Cardiac septum (tissue), 1 donor: ENCODE measurements at places on chromosomes 3 and 15. TPM values are rescaled to one million over a fixed set of nuclear protein-coding genes. Genes with fewer than 3 reads are reported as not detected.

Gene NANOGP8
- total RNA-seq, result not detected

Gene SLC12A1
- total RNA-seq, result not detected

Gene WDR72
- not detected for total RNA-seq

GRCh38 chr15:56916825-56917477 lies 1.5 kb upstream of the TCF12 start:
- no peak for DNase-seq

DNA sequence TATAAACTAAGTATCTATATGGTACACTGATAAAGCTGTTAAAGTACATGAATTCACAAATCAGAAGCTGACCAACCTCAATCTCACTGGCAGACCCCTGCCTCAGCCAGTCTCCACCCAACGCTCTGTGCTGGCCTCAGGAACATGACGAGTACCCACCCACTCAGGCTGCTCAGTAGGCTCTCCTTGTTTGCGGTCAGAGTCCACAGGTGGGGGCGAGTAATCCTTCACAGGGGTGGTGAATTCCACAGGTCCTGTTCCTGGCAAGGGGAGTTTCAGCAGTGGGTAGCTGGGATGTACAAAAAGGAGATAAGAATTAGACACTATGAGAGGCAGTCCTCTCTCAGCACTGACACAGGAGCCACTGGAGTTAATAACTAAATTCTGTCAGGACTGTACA lies 40.9 kb downstream of the SCAP start:
- DNase-seq, result peak; percentile 46

Gene CORO2B
- 2.7 TPM for total RNA-seq

GRCh38 chr3:32457971-32458471 lies 44.6 kb downstream of the CMTM6 start:
- no peak for DNase-seq

- no peak for DNase-seq
Observed at GRCh38 chr3:16496408-16497222, 16.9 kb downstream of the RFTN1 start.

DNA sequence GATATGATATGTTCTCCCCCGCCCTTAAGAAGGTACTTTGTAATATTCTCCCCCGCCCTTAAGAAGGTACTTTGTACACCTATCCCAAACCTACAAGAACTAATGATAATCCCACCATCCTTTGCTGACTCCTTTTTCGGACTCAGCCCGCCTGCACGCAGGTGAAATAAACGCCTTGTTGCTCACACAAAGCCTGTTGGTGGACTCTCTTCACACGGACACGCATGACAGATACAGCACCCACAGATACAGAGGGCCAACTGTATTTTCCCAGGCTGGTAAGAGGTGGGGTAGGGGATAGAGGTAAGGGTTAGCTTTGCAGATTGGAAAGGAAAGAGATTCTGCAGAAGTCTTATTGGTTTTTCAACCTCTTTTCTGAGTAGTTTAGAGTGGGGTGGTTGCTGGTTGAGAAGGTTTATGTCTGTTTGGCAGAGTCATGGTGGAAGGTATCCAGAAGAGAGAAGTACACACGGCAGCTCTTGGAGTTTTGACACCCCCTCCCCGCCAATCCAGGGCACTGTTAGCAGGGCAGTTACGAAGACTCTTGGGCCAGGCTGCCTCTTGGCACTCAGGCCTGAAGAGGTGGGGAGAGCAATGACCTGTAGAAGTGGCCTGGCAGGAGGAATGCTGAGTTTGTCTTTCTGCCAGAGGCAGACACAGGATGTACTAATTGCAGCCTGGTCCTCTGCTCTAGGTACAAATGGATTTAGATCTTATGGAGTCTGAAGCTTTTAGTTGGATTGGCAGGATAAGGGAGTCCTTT lies 36.0 kb upstream of the IDH2 start:
- no peak for DNase-seq

Gene CCR8
- total RNA-seq, result not detected

Gene ARID3B
- total RNA-seq, result 2.7 TPM

- DNase-seq, result no peak
Observed at GRCh38 chr3:180855364-180855763, 57.1 kb upstream of the FXR1 start.

DNA sequence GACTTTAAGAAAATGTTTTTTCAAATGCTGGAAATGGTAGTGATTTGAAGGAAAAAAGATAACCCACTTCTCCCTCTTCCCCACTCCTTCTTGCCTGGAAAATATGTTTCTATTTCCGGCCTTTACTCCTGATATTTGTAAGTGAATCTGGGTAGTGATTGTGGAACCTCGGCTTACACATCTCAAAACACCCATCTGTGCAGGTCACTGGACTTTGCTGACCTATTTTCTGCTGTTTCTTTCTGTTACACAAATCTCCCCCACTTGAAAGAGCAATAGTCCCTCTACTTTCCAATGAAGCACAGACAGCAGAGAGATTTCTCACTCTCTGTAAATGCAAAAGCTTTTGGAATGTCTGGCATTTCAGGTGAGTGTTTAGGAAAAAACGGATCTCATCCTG lies 76.9 kb upstream of the ICE2 start:
- DNase-seq, result no peak

Gene CHRNA3
- 0.65 TPM for total RNA-seq

DNA sequence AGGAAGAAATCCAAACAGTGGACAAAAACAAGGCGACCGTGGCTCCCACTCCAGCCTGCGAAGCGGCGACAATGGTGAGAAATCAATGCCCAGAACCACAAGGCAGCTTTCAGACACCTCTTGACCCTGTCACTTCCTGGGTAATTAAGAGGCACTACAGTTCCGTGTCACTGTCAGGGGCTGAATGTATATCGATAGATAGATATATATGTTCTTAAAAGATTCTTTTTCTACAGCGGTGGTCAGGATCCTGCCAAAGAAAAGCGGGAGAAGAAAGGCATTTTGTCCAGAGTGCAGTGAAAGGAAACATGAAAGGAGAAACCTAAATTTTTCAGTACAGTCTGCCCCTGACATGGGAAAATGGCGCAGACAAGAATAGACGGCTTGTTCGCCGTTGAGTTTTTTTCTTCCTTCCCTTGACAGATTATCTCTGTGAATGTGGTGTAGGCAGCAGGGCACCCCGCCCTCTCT lies 56.2 kb upstream of the HES1 start:
- DNase-seq, result no peak

GRCh38 chr15:73935547-73935946 lies 9.3 kb downstream of the LOXL1 start:
- no peak for DNase-seq

GRCh38 chr15:42163947-42164550 lies 7.6 kb upstream of the PLA2G4F start:
- DNase-seq, result peak; percentile 36

DNA sequence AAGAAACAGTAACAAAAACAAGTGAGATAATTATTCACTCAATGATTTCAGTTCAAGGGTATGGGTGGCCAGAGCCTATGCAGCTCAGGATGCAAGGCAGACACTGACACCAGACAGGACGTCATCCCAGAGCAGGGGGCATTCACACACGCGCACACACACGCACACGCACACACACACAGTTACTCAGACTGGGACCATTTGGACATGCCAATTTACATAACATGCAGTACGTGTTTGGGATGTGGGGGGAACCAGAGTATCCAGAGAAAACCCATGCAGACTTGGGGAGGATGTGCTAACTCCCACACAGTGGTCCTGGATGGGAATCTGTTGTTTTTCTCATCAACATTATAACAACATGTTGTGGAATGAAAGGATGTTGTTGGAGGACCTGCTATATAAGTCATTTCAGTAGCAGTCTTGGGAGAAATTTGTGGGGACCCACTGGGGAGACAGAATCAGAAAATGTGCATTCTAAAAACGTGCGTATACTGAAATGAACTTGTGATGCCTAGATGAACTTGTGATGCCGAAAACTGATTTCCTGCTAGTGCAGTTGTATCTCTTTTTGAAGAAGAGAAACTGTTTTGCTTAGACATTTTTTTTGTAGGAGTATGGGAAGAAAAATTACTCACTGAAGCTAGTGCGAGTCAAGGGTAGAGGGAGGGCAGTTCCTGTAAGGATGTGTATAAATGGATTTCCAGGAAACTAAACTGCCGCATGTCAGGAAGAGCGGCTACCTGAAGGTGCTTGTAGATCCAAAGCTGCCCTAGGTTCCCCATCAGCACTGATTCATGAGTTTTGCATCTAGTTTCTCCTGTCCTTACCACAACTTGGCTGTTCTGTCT lies 25.2 kb downstream of the CD200 start:
- DNase-seq, result no peak

DNA sequence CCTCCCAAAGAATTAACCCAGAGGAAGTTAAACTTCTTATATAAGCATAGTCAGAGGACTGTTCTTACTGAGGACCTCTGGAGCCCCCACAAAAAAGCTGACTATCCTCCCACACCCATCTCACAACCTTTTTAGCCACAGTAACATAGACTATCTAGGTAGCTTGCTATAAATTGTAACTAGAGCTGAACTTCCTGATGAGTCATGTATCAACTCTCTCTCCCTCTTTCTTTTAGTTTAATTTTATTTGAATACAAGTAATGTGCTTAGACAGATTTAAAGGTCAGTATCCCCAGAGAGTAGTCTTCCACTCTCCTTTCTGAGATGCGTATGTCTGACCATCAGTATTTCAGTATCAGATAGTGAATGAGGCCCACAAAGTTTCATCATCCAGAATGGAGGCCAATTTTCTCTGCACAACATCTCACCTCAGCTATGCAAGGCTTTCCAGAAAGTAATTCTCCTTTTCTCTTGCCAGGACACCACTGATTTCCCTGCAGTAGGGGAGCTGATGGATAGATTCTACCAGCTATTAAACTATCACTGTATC lies 104.0 kb upstream of the MYRIP start:
- no peak for DNase-seq

GRCh38 chr15:26887926-26888666 lies 21.2 kb downstream of the GABRA5 start:
- no peak for DNase-seq

- no peak for DNase-seq
Observed at GRCh38 chr3:187183210-187183862, 13.9 kb upstream of the RTP1 start.

DNA sequence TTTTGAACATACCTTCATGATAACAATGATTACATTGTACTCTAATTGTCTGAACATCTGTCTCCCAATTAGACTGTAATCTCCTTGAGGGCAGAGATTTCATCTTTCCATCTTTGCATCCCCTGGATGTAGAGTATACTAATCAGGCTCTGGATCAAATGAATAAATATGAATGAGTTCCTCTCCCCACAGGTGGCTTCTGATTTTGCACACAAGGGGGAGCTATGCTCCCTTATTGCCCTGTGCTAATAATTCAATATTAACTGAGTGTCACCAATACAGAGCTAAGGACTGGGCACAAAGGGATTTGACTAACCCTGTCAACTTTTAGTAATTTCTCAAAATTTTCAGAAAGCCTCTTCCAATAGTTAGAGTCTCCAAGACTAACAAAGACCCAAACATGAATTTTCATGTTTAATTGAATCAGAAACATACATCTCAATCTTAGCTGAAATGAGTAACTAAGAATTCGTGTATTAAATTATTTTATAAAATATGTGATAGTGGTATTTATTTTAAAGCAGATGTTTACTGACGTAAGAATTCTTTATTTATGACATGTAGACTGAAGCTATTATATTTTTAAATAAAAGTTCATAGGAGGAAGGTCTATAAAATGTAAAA lies 3.0 kb downstream of the DUOXA1 start:
- DNase-seq, result no peak

Gene ATP8B4
- 3.1 TPM for total RNA-seq

Gene PLIN1
- 3.9 TPM for total RNA-seq

- DNase-seq, result peak; percentile 87
Observed at GRCh38 chr3:43691120-43691995, 620 bp downstream of the ABHD5 start.

- DNase-seq, result no peak
Observed at GRCh38 chr3:15681668-15682067, 80.1 kb downstream of the BTD start.

- peak; percentile 77 for DNase-seq
Observed at GRCh38 chr15:70156671-70157271, 59.1 kb upstream of the TLE3 start.

Gene DNAH12
- total RNA-seq, result 0.22 TPM

DNA sequence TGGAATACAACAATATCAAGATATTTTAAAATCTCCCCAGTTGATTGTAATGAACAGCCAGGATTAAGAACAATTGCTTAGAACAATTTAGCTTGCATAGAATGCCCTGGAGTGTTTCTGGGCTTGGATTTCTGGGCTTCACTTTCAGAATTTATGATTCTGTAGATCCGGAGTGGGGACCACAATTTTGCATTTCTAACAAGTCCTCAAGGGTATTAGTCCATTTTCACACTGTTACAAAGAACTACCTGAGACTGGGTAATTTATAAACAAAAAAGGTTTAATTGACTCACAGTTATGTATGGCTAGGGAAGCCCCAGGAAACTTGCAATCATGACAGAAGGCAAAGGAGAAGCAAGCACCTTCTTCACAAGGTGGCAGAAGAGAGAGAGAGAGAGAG lies 54.3 kb upstream of the MYRIP start:
- DNase-seq, result no peak

DNA sequence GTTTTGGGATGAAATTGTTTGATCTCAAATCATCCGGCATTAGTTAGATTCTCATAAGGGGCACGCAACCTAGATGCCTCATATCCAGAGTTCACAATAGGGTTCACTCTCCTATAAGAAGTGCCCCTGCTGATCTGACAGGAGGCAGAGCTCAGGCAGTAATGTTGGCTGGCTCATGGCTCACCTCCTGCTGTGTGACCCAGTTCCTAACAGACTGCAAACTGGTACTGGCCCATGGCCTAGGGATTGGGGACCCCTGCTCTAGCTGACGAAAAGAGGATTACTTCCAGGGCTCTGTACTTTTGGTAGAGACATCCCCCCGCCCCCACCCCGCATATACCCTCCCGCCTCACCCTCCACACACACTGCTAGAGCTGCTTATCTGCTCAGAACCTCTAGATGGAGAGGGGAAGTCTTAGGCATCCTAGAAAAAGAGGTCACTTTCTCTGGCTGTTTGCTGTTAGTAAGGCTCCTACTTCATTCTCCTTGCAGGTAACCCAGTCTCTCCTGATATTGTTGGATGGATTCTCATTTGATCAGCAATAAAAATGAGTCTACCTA lies 923.1 kb downstream of the CADM2 start:
- no peak for DNase-seq

- DNase-seq, result no peak
Observed at GRCh38 chr3:10361375-10361774, 40.5 kb upstream of the SEC13 start.

Gene SEMA5B
- 21.1 TPM for total RNA-seq

- no peak for DNase-seq
Observed at GRCh38 chr15:60340207-60340921, 57.4 kb downstream of the ANXA2 start.

- no peak for DNase-seq
Observed at GRCh38 chr3:108060331-108060730, 30.5 kb downstream of the CD47 start.

GRCh38 chr3:190130696-190131095 lies 10.0 kb upstream of the P3H2 start:
- no peak for DNase-seq

Gene ERICH6
- 0.19 TPM for total RNA-seq

Gene COLQ
- 41.7 TPM for total RNA-seq

GRCh38 chr3:15272426-15273196 lies 59.8 kb downstream of the SH3BP5 start:
- DNase-seq, result peak; percentile 63

Gene FOXL2NB
- total RNA-seq, result not detected
